ENCODE measurements at places on chromosomes 6 and 20. TPM values are rescaled to one million over a fixed set of nuclear protein-coding genes. Genes with fewer than 3 reads are reported as not detected.

DNA sequence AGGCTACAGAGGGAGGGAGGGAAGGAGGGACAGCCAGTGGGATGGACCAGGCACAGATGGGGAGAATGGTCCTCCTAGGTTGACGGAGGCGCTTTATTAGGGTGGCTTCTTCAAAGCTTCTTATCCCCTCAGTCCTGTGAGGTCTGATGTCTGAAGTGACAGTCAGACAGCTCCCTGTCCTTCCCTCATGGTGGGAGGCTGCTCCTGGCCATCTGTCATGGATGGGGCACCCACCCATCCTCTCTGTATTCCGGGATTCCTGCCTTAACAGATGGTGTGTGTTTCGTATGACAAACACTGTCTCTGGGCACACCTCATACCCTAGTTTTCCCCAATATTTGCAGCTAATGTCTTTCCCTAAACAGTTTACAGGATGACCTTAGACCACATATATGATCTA is 7.9 kb downstream of the RIN2 start:
- peaks cover 22% of the 10 kb centered on the region for H3K4me1 ChIP-seq
- no peak overlapping the region for H3K4me3 ChIP-seq
- H3K27ac ChIP-seq: no peak overlapping the region
- H3K27me3 ChIP-seq: no peaks in the 10 kb centered on the region
- no peak for DNase-seq

DNA sequence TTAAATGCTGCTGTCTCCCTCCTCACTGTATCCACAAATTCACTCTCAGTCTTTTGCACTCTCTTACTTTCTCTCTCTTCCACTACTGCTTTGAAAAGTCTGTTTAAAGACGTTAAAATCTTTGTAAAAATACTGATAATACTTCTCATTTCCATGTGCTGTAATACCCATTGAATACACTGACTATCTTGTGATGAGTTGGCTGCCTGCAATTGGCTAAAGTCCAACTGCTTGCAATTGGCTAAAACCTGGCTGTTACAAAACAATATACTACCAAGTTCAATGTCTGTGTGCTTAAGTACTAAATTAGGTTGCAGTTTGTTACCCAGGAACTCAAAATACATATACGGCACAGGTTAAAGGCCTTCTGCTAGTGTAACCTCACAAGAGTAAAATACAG is 264.8 kb downstream of the THBS2 start:
- H3K4me3 ChIP-seq: no peak overlapping the region
- H3K4me1 ChIP-seq: no peaks in the 10 kb centered on the region
- no peak overlapping the region for H3K27ac ChIP-seq
- H3K27me3 ChIP-seq: no peaks in the 10 kb centered on the region
- no peak for DNase-seq

DNA sequence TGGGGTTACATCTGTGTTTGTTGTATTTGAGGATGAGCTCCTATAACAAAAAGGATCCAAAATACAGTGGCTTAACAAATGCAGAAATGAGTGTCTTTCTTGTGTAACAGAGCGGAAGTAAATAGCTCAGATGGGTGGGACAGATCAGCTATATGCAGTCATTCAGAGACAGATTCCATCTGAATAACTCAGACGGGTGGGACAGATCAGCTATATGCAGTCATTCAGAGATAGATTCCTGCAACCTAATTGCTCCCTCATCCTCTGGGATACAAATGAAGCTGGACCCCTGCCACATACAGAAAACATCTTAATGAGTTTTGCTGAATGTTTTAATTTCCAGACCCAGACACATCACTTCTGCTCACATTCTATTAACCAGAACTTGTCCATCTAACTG is 332.3 kb downstream of the BCKDHB start:
- no peaks in the 10 kb centered on the region for H3K27me3 ChIP-seq
- no peak overlapping the region for H3K4me3 ChIP-seq
- no peaks in the 10 kb centered on the region for H3K4me1 ChIP-seq
- H3K36me3 ChIP-seq: no peaks in the 10 kb centered on the region

GRCh38 chr6:1348675-1349074 is 36.8 kb downstream of the FOXQ1 start:
- peak; percentile 27 for DNase-seq
- H3K4me3 ChIP-seq: no peak overlapping the region
- H3K36me3 ChIP-seq: no peaks in the 10 kb centered on the region
- H3K27ac ChIP-seq: no peak overlapping the region
- H3K27me3 ChIP-seq: peaks cover 3% of the 10 kb centered on the region

DNA sequence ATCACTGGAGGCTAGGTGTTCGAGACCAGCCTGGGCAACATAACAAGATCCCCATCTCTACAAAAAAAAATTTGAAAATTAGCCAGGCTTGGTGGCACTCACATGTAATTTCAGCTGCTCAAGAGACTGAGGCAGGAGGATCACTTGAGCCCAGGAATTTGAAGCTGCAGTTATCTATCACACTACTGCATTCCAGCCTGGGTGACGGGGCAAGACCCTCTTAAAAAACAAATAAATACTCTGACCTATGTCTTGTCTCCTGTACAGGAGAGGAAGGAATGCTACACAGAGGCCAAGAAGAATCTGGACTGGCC is 25.8 kb downstream of the COX4I2 start:
- peaks cover 52% of the 10 kb centered on the region for H3K4me1 ChIP-seq
- DNase-seq: no peak
- no peak overlapping the region for H3K4me3 ChIP-seq
- no peaks in the 10 kb centered on the region for H3K27me3 ChIP-seq

DNA sequence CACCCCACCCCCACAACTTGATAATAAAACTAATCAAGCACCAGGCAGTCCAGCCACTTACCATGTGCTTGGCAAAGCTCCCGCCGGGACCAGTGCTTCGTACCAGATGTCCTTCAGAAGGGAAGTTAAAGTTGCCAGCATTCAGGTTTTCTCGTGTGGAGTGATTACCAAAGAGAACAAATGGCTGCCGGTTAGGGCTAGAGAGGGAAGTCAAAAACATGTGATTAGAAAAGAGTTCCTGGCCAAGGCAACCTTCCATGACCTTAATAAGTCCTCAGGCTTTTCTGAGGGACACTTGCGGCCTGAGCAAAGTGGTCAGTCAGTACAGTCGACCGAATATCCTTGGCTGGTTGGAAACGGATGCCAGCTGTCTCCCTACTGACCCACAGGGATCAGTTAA is 67.0 kb downstream of the DNAAF9 start:
- no peak overlapping the region for H3K4me3 ChIP-seq
- no peaks in the 10 kb centered on the region for H3K27me3 ChIP-seq
- DNase-seq: peak; percentile 36
- no peak overlapping the region for H3K27ac ChIP-seq
- H3K4me1 ChIP-seq: peaks cover 11% of the 10 kb centered on the region

- H3K27ac ChIP-seq: peak overlapping the region; percentile 95
- DNase-seq: no peak
- no peaks in the 10 kb centered on the region for H3K27me3 ChIP-seq
- no peaks in the 10 kb centered on the region for H3K36me3 ChIP-seq
- peak overlapping the region; percentile 30 for H3K4me3 ChIP-seq
- peaks cover 69% of the 10 kb centered on the region for H3K4me1 ChIP-seq
Measured at GRCh38 chr6:56689114-56689513, 46.4 kb upstream of the DST start.

DNA sequence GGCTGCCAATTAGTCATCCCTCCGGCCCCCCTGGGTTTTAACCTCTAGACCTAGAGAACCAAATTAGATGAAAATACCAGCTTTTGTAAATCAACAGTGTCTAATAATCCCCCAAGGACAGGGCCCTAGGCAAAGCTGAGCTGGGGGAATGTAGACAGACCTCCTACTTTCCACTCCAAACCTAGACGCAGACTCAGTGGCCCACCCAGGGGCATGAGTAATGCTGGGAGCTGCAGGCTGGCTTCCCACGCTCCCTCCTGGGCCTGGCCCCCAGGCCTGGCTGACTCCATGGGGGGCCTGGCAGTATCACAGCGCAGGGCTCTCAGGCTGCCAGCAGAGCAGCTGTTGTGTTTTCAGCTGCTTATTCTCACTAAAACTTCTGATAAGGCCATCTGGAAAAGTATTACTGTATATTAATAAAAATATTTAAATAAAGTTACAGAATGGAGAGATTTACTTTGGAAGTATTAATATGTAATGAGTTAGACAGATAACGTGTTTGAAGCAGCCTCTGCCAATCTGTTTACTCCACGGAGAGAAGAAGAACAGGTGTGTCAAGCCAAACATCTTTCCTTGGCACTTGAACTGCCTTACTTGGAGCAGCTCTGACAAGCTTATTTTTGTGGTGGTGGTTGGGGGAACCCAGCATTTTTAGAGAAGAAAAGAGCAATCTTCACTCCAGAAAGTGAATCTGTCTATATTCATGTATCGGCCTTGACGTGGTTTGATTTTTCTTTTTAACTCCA is 144.0 kb upstream of the AGPAT4 start:
- H3K27ac ChIP-seq: peak overlapping the region; percentile 82
- peak; percentile 31 for DNase-seq
- H3K27me3 ChIP-seq: no peaks in the 10 kb centered on the region

SESN1 gene
- total RNA-seq: 73.3 TPM

GRCh38 chr20:62724692-62725595 is 16.3 kb downstream of the NTSR1 start:
- no peaks in the 10 kb centered on the region for H3K4me1 ChIP-seq
- H3K4me3 ChIP-seq: no peak overlapping the region
- no peaks in the 10 kb centered on the region for H3K36me3 ChIP-seq
- peaks cover 25% of the 10 kb centered on the region for H3K27me3 ChIP-seq
- no peak overlapping the region for H3K27ac ChIP-seq
- DNase-seq: no peak

DNA sequence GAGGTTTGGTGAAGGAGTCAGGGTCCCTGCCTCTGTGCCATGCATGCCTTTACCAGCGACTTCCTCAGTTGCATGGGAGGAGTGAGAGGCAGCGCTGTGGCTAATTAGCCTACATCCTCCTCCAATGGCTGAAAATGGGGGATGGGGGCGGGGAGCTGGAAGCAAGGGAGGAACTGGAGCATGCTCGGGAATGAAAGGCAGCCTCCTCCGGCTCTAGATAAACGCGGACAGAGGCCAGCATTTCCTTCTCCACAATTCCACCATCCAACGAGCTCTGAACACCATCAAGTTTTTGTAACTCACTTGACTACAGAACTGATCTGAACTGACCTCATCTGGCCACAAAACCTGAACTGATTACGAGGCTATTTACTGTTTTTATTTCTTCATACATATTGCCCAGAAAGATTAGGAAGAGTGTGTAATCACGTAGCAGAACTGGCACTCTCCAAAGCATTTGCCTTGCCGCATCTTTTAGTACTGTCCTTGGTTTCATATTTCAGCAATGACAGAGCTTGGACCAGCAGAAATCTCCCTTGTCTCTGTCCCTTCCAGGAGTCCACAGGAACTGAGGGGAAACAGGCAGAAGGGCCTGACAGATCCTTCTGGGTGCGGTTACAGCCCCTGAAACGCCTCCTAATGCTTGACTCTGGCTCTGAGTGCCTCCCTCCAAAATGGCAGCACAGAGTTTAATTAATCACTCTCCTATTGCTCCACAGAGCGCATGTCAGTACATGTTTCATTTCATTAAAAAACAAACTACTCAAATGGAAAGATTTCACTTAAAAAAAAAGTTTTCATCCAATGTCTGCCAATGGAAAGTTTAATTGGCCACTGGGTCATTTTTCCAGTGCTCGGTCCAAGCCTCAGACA is 58.2 kb upstream of the TRAF3IP2 start:
- H3K4me1 ChIP-seq: peaks cover 83% of the 10 kb centered on the region
- no peaks in the 10 kb centered on the region for H3K36me3 ChIP-seq
- no peaks in the 10 kb centered on the region for H3K27me3 ChIP-seq
- H3K4me3 ChIP-seq: peak overlapping the region; percentile 12

DNA sequence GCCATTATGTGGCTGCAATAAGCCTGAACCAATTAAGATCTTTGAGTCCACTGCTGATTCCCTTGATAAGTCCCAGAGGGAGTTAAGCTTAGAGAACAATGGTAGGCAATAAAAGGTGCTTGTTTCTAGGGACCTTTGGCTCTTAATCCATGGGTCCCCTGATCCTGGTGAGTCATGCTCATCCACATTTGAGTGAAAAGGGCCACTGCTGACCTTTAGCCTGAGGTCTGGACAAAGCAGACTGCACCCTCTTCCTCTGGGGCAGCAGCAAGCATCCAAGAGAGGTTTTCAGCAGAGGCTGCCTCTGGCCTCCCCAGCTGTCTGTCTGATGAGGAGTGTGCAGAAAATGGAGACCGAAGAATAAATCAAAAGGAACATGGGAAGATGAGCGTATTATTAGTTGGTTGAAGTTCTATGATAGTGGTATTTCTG is 16.1 kb upstream of the SCGN start:
- H3K4me3 ChIP-seq: no peak overlapping the region
- no peaks in the 10 kb centered on the region for H3K4me1 ChIP-seq
- no peak for DNase-seq
- H3K27ac ChIP-seq: no peak overlapping the region
- no peaks in the 10 kb centered on the region for H3K27me3 ChIP-seq

GRCh38 chr20:34084227-34084923 is 27.7 kb downstream of the EIF2S2 start:
- H3K27ac ChIP-seq: peak overlapping the region; percentile 26
- peaks cover 19% of the 10 kb centered on the region for H3K4me1 ChIP-seq

DNA sequence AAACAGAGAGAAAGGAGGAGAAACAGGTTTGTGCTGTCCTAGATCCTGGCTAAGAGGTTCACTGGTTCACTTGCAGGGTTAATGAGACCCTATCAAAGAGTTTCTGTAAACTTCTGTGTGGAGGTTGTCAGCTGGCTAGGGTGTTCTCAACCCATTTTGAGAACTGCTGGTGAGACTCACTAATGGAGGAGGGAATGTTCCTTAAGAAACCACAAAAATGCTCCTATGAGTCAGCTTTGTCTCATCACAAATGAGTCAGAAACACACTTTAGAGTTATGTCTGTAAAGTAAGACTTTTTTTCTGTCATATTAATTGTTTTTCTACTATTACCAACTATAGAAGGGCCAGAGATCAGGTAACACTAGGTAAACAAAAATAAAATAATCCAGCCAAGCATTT is 884.4 kb downstream of the PHF3 start:
- H3K4me1 ChIP-seq: no peaks in the 10 kb centered on the region
- no peak overlapping the region for H3K4me3 ChIP-seq
- no peaks in the 10 kb centered on the region for H3K36me3 ChIP-seq
